Stimulated activated CD8-positive, alpha-beta memory T cell treated with anti-CD3 and anti-CD28 coated beads, Interleukin-12 subunit alpha, Interleukin-12 subunit beta, amount 100 ng/mL, for 1 hour (primary cell): ENCODE measurements at places on chromosomes 12 and 14.

DNA sequence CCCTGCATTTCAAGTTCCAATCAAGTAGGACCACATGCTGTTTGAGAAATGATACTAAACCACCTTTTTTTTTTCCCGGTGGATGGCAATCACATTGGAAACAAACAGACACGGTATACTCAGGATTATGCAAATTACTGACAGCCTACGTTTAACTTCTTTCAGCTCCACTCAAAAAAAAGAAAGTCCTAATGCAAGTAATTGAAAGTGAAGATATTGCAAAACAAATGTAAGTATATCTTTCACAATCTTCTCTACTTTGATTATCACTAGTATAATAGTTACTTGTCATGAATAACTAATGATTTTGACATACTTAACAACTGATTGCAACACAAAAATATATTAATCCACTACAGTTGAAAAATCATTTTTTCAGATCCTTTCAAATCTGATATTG, 2.6 kb upstream of the OSBPL8 start:
- no peak for DNase-seq

GRCh38 chr12:88781909-88782308, 201.6 kb upstream of the KITLG start:
- DNase-seq: no peak

DNA sequence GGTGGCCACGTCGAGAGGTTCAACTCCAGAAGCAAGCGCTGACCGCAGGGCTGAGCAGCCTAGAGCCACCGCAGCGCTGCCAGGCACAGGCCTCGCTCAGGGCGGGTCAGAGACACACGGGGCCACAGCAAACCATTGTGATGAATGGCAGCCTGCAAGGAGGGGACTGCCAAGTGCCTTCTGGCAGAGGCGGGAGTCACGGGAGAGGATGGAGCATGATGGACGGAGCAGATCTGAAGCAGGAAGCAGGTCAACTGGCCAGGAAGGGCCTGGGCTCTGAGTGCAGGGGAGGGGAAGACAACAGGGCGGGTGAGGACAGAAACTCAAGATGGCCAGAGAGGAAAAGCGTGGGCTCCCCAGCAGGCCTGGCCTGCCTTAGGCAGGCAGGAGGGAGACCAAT, 49.8 kb downstream of the CDC42BPB start:
- no peak for DNase-seq

GRCh38 chr14:92323916-92324818, 1.2 kb downstream of the SLC24A4 start:
- DNase-seq: no peak

DNA sequence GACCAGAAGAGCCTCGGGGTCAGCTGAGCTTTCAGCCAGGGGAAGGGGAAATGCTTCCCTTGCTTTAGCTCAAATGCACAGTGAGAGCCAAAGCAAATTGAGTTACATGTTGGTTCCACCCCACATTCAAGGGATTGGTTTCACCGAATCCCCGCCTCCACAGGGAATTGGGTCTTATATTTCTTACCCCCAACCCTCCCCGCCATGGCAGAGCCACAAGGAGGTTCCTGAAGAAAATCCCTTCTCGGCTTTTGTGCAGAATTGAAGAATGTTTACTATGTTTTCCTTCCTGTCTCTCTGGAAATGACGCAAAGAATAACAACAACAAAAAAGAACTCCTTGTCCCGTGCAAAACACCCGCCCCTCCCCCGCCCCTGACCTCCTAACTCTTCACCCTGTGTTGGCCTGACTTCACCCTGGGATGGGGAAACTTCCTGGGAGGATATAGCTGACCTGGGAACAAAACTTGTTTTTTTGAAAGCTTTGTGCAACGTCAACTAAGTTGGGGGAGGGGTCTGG, 21.9 kb upstream of the CIPC start:
- no peak for DNase-seq

- DNase-seq: no peak
Observed at GRCh38 chr12:51744235-51744634, 104.3 kb downstream of the FIGNL2 start.

GRCh38 chr14:75877884-75878283, 103.9 kb downstream of the TGFB3 start:
- DNase-seq: no peak

GRCh38 chr14:99384450-99385417, 95.9 kb downstream of the SETD3 start:
- no peak for DNase-seq

DNA sequence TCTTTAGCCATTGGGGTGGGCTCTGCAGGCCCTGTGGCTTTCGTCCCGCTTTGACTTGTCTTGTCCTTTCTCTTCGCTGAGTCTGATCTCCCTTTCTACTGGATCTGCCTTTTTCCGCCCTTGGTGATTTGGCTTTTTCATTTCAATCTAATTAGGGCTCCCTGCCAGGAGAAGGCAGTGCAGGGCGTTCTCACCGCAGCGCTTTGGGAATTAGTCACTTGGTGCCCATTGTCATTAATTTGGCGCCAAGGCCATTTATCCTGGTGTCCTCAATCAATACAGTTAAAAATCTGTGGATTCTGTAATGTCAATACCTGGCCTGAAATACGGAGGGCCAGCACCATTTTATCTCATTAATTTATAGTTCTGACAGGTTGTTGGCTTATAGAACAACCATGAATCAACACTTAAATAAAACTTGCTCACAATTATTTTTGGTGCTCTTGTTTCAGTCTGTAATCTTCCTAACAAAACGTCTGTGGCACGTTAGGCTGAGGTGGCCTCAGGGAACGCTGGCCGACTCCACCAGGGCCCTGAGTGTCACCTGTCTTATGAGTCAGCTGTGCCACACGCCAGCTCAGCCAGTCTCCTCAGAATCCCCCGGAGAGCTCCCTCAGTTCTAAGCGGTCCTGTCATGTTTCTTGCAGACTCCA, 115.7 kb downstream of the BEGAIN start:
- DNase-seq: no peak

- no peak for DNase-seq
Observed at GRCh38 chr14:33734387-33734786, 216.5 kb downstream of the EGLN3 start.

GRCh38 chr12:105335856-105336255, 5.4 kb downstream of the C12orf75 start:
- DNase-seq: no peak

- no peak for DNase-seq
Observed at GRCh38 chr14:68675233-68675577, 117.7 kb downstream of the ZFP36L1 start.

GRCh38 chr14:52263190-52263589, 4.3 kb upstream of the PTGDR start:
- no peak for DNase-seq

GRCh38 chr14:33992274-33993007, 41.6 kb upstream of the EGLN3 start:
- no peak for DNase-seq

GRCh38 chr12:3987571-3987970, 114.4 kb upstream of the PARP11 start:
- DNase-seq: no peak

DNA sequence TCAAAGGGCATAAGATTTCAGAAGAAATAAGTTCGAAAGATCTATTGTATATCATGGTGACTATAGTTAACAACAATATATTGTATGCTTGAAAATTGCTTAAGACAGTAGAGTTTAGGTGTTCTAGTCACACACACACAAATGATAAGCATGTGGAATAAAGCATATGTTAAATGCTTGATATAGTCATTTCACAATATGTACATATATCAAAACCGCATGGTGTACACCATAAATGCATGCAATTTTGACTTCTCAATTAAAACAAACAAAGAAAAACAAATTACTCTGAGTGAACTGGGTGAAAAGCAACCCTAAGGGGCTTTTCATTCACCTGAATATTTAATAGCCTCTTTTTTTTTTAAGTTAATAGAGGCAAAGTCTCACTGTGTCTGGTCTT, 40.3 kb upstream of the BCAT1 start:
- no peak for DNase-seq

GRCh38 chr14:74579447-74580274, 32.4 kb downstream of the LTBP2 start:
- no peak for DNase-seq

DNA sequence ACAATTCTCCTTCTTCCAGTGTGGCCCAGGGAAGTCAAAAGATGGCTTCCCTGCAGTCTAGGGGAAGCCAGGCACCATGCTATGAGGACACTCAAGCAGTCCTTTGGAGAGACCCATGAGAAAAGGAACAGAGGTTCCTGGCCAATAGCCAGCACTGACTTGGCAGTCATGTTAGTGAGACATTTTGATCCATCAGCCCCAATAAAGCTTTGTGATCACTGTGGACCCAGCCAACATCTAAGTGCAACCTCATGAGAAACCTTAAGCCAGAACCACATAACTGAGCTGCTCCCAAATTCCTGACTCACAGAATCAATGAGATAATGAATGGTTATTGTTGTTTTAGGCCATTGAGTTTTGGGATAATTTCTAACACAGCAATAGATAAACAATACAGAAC, 51.0 kb upstream of the NAP1L1 start:
- DNase-seq: no peak

DNA sequence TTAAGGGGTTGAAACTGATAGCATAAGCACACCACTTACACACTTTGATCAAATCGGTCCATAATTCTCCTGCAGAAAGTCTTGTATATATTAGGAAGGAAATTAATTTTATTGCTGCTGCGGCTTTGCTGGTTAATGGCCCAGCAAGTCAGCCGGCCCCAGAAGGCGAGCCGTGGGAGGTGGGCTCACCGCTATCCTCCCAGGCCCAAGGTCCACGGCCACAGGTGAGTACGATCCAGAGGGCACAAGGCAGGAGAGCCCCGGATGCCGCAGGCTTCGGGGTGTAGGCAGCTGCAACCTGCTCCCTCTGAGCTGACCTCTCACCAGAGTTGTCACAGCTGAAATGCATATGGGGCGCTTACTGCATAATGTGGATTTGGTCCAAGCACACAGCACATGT, 165.7 kb downstream of the TBX5 start:
- no peak for DNase-seq

DNA sequence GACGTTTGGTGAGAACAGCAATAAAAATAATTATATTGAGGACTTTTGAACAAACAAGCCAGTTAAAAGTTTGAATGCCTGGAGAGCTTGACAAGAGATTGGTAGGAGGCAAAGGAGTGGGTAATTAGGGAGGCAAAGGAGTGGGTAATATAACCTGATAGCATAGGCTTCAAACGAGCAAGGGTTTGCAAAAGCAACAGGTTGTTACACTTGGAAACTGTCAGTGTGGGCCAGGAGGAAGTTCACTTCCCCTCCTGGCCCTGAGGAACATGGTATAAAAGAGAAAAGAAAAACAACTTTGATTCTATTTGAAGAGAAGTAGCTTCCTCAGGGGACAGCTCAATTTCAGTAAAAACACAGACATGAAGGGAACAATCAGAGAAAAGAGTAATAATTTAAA, 121.7 kb downstream of the CCER1 start:
- DNase-seq: no peak

- DNase-seq: peak; percentile 4
Observed at GRCh38 chr14:67666750-67667449, 7.5 kb downstream of the VTI1B start.

GRCh38 chr14:53523226-53523625, 370.1 kb upstream of the DDHD1 start:
- no peak for DNase-seq

- no peak for DNase-seq
Observed at GRCh38 chr12:110917467-110917866, 2.9 kb downstream of the MYL2 start.

- DNase-seq: no peak
Observed at GRCh38 chr14:81523616-81524015, 10.0 kb downstream of the SEL1L start.

DNA sequence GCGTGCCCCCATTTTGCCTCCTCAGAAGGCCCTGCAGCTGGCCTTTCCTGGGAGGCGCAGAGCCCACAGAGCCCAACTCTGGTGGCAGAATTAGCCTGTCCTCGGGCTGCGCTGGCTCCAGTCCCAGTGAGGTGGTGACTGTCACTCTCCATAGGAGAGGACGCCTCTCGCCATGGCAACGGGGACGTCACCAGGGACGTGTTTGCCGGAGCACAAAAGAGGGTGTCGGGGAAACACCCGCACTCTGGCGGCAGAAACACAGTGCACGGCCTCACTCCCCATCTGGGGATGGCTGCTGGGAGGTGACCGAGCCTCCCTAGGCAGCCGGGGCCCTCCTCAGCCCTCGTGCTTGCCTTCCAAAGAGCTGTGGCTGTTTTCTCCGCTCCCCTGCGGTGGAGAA, 50.2 kb upstream of the NCOR2 start:
- no peak for DNase-seq

- DNase-seq: no peak
Observed at GRCh38 chr12:68178774-68179439, 19.4 kb upstream of the IFNG start.

DNA sequence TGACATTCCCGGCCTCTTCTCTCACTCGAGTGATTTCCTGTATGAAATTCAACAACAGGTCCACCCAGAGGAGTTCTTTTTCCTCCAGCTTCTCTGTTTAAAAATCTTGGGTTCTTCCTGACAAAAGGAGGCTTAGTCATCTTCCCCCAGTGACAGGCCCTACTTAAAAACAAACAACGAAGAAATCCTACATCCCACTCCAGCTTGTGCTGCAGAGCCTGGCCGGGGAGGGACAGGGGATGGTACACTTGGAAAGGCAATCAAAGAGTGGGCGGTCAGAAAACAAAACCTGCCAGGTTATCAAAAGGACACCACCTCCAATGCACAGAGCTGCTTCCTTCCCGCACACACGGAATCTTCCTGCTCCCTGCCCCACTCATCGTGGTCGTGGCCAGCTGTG, 101.3 kb downstream of the CACNA1C start:
- DNase-seq: no peak

DNA sequence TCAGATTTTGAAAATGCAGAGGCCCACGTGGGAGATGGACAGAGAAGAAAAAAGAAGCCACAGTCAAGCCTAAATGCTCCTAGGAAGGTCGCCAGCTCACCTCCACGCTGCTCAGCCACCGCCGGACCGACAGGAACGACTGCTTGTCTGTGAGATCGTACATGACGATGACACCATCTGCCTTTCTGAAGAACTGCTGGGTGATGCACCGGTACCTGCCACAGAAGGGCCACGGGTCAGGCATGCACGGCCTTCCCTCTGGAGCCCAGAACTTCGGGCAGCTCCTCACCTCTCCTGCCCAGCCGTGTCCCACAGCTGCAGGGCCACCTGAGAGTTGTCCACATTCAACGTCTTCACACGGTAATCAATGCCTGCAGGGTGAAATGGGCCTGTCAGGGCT, 125.6 kb downstream of the CRACR2A start:
- DNase-seq: no peak
